Activated CD4-positive, alpha-beta T cell treated with anti-CD3 and anti-CD28 coated beads, Interleukin-2, amount 50 U/mL, for 48 hours (primary cell): ENCODE measurements at places on chromosomes 11 and 22.
A peak's percentile ranks its signal among the peaks of the same experiment; 100 is the strongest.

DNA sequence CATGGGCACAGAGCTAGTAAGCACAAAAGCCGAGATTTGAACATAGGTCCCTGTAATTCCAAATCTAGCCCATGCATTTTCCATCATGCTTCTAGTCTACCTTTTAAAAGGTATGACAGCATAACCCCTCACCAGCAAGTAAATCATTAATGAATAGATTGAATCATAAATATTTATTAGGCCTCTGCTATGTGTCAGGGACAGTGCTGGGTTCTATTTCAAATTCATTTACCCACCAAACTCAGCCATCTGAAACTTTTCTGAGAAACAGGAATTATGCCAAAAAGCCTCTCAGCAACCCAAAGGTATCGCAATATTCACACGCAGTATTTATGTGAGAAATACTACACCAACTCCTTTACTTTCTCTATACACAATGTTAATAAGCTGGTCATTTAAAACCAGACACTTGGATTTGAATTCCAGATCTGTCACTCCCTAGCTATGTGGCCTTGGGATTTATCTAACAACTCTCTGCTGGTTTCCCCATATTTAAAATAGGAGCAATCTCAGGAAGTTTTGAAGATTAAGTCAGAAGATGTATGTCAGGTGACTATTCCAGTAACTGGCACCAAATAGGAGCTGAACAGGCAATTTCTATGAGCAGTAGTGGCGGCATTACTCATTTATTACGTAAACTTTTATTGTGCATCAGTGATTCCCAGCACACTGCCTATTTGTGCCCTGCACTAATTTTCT, 191.4 kb downstream of the TENM4 start:
- DNase-seq, result no peak

DNA sequence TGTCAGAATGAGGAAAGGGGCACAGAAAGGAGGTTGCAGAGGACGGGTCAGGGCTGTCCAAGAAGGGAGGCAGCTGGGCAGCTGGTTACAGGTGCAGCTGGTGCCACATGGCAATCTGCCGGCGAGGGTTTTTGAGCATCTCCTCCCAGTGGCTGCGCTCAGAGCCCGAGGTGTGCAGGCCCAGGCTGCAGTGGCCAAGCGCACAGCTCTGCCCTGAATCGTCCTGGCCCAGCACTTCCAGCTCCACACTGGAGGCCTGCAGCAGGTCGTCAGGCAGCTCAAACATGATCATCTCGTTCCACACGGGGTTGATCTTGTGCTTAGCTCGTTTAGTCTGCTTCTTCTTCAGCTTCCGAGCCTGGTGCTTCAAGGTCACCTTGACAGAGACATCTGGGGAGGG, 42.2 kb downstream of the SYT13 start:
- no peak for DNase-seq

DNA sequence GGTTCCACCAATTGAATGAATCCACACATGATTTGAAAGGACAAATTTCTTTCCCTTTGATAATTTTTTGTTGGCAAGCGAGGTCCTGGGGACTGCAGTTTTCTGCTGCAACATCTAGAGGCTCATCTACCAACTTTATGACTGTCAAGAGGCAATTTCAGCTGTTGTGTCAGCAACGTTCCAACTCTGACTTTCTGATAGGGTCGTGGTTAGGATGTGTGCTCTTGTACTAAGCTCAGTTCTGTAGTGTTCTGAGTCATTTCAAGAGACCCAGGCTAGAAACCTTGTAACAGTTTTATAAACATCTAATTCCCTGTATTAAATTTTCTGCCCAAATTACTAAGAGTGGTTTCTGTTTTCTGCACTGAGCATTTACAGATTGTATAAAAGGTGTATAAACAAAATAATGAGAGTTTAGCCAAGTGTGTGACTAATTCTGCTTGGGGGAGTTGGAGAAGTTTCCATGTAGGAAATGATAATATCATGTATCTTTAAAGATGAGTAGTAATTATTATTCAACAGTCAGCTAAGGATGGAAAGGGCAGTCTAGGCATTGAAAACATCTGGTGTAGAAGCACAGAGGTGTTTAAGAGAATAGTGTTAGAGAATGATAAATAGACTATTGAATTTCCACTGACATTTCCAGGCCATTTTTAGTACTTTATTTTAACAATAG, 72.2 kb downstream of the RBMXL2 start:
- DNase-seq, result no peak

GRCh38 chr11:75314771-75315438, 36.6 kb downstream of the ARRB1 start:
- DNase-seq, result no peak

- no peak for DNase-seq
Observed at GRCh38 chr22:20011993-20012740, 4.5 kb downstream of the ARVCF start.

DNA sequence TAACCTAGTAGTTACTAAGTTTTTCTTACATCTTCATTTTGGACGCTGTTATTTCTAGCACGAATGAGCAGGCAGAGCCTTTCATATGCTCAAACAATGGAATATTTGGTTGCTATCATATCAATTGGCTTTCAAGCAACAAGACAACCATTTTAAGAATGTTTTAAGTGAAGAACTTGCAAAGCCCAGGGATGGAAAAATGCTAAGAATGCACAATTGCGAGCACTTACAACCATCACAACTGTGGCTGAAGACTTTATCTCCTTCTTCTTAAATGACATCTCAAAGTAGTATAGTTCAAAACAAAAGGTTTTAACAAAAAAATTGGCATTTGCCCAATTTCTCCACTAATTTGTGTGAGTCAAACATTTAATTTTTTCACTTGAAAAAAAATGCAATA, 8.3 kb upstream of the MMP1 start:
- no peak for DNase-seq

DNA sequence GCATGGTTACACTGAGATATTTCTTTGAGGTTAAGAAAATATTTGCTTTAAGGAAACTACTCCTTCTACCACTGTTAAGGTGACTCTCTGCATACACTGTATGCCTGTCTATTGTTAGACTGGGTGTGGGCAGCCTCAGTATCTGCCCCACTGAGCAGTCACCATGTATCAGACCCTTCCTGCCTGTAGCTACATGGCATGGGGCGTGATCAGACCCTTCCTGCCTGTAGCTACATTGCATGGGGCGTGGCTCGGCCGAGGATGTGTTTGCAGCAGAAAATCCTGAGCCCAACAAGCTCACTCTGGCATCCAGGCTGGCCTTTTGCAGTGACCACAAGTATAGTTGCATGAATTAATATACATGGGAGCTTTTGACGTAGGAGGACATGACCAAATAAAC, 669.4 kb downstream of the OPCML start:
- no peak for DNase-seq

DNA sequence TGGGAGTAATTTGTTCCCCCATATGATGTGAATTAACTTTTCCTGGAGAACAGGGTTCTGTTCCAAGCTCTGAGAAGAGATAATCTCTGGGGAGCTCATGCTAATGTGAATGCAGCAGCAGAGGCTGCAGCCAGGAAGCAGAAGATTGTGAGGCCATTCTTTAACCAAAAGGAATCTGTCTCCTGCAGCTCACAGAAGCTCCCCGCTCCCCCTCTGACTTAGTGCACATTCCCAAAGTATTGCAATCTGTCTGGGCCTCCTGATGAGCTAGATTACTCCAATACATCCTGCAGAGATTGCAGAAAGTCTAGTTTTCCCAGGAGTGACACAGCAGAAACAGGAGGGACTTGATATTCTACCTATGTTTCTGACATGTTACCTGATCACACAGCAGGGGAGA, 420.6 kb upstream of the FAT3 start:
- no peak for DNase-seq

GRCh38 chr11:124870430-124870829, 5.2 kb downstream of the ROBO3 start:
- DNase-seq, result no peak

- DNase-seq, result no peak
Observed at GRCh38 chr11:72695354-72695753, 21.1 kb upstream of the PDE2A start.

DNA sequence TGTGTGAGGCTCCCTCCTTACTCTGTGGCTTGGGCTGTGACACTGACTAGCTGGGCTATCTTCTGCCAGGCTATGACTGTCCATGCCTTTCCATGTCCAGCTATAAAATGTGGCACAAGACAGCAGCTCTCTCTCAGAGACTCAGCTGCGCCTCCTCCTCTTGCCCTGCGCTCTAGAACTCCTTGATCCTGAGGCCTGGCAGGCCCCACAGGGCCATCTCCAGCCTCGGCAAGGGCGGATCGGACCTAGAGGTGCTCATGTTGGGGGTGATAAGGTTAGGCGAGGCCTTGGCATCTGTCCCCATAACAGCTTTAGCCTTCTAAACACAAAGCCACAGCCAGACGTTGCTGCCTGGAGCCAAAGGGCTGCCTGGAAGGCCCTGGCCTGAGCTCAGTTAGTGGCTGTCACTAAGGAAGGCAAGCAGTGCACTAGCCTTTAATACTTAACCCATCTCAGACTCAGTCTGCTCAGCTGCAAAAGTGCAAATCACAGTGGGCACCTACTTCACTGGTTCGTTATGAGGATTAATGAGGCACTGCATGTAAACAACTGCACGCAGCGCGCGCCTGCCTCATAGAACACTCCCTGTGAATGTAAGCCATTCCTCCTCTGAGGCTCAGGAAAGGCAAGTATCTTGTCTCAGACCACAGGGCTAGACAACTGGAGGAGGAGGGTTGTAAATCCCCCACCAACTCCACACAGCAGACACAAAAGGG, 1.2 kb downstream of the GUCD1 start:
- DNase-seq, result peak; percentile 7

GRCh38 chr11:105821372-105821771, 200.7 kb downstream of the MSANTD4 start:
- DNase-seq, result no peak

GRCh38 chr11:73321604-73322381, 13.7 kb downstream of the ARHGEF17 start:
- no peak for DNase-seq

GRCh38 chr22:29914991-29915533, 32.1 kb downstream of the MTMR3 start:
- no peak for DNase-seq

- no peak for DNase-seq
Observed at GRCh38 chr11:71221821-71222220, 30.6 kb downstream of the SHANK2 start.

- no peak for DNase-seq
Observed at GRCh38 chr11:84663731-84664130, 963.4 kb downstream of the DLG2 start.
